ENCODE measurements at places on chromosomes 4 and X.

DNA sequence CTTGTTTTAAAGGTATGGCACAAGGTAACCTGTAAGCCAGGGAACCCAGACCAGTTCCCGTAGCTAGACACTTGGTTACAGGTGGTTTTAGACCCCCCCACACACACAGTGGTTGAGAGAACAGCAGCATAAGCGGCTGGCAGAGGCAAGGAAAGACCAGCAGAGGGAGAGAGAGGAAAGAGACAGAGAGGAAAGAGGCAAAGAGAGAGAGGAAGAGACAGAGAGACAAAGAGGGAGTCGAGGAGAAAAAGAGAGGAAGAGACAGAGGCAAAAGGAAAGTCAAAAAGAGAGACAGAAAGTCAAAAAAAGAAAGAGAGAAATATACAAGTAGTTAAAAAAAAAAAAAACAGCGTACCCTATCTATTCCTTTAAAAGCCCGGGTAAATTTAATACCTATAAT lies 19.5 kb upstream of the PCSK1N start:
- no peak for DNase-seq

DNA sequence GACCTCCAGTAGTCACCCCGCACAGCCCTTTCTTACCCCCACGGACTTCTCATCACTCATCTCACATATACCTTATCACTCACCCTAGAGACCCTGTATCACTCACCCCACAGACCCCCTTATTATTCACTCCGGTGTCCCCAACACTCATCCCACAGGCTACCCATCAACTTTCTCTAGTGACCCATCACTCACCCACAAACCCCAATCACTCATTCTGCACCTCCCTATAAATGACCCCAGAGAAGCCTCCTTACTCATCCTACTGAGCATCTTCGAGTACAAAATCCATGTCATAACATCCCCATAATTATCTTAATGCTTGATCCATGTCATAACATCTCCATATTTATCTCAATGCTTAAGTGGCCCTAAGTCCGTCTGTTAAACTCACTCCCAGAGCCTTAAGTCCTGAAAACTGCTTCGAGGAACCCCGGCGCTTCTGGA lies 934 bp downstream of the ZNF41 start:
- DNase-seq, result no peak

DNA sequence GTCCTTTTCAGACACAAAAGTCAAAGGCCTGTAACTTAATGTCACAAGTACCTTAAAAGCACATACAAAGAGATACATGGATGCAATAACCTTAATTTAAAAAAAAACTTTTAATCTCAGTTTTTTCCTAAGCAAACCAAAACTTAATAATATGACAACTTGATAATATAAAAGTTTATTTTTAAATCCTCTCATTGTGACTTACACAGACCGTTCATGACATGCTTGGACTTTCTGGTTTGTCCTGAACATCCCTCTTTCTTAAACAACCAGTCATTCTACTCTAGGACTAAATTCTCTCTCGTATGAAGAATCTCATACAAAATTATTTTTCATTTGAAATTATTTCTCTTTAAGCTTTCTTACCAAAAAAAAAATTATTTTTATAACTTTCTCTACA lies 43.1 kb upstream of the CYP2U1 start:
- no peak for DNase-seq

DNA sequence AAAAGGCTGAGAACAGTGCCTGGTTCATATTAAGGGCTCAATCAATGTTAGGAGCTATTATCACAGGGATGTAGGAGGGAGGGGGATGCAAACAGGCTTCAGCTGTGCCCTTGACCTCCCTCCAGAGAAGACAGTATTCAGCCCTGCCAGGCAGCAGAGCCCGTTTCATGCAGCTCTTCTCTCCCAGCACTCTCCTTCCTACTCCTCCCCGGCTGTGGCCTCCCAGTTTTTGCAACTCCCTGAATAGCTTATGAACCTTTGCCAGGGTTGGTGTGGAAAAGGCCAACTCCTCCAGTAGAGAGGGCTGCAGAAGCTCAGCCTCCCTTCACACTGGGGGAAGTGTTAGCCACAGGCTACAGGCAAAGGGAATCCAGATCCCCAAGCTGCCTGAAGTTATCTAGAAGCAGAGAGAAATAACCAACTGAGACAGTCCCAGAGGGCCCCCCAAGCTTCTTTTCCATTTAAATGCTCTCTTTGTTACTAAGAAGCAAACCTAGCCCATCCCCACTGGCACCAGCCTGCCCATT lies 31.7 kb upstream of the APLN start:
- no peak for DNase-seq

DNA sequence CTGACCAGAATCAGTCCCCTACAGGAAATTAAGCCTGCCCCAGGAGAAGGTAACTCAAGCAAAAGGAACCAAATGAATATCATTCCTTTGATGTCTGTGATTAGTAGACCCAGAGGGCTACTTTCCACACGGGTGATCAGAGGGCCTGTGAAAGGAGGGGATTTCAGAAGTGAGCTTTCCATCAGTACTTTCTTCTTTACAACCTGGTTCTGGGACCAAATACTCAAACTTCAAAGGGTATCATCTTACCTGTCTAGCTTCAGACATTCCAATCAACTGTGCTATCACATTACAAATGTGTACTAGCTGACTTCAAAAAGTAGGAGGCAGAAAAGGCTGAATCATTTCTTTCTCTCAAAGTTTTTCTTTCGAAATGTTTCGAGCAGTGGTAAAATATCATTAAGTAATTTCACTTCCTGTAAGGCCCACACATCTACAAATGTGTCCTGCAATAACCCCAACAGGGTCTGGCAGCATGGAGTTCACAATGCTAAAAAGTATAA lies 23.9 kb downstream of the ACSL4 start:
- no peak for DNase-seq

DNA sequence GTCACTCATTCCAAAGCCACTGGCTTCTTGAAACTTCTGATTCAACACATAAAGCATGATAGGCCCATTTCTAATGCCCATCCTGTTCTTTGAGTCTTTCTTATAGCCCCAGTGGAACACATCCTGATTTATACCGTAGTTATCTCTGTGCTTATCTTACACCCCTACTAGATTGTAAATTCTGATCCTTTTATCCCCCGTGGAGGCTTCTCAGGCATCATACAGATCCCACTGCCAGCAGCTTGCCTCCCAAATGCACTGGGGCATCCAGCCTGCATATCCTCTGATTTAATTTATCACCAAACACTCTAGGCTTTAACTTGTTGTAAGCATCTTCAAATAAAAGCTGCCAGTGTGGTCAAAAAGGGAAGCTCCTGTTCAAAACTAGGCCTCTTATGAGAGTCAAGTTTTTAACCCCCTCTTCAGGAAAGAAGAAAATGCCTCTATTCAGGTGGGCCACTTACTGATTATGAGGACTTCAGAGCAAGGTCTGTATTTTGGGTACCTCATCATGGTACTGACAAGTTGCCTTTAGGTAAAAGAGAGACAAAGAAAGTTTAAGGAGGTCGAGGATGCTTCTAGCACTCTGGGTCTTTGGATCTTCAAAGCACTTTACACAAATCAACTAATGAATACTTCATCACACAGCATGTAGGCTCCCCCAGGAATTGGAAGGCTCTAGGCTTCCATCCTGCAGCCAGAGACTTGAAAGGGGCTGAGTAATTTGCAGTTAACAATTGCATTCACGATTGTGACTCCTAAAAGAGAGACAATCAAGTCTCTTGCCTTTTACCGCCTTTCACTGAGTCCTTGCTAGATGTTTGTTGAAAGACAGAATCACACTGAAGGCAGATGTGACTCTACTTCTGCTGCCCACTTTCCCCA lies 95.8 kb upstream of the LDB2 start:
- no peak for DNase-seq

- no peak for DNase-seq
These were observed 154.2 kb downstream of the RAB28 start for GRCh38 chr4:13329963-13330362.

DNA sequence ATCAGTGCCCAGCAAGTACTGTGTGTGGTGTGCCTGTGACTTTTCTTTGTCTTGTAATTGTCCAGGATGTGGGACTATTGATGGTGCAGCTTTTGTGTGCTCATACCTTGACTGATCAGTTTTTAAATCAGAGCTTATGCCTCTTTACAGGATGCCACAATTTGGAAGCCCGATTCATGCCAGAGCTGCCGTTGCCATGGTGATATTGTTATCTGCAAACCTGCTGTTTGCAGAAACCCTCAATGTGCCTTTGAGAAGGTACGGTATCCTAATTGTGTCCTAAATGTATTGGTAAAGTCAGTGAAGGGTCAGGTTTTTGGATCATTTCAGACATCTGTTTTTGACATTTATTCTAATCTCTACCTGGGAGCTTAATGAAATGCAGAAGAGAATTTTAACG lies 180.2 kb downstream of the FRAS1 start:
- no peak for DNase-seq

- peak; percentile 82 for DNase-seq
These were observed at the start of gene NUDT11 for GRCh38 chrX:51496501-51497291. TSS of gene NUDT11 (minus strand) at chrX:51496592. CDS start at chrX:51496444, 148 bp downstream.

DNA sequence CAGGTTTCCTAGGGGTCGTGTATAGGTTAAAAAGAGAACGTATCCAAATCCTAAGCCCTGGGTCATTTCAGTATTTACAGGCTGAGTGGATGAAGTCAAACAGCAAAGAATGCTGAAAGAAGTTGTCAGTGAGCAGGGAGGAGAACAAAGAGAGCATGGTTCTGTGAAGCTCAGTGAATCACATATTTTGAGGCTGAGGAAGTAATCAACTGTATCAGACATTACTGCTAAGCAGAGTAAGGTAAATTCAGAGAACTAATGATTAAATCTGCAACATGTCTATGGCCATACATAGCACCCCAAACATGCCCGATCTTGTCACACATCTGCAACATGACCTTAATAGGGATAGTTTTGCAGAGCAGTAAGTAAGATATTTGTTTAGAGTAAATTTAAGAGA lies 1130.3 kb downstream of the RAPGEF2 start:
- DNase-seq, result no peak

DNA sequence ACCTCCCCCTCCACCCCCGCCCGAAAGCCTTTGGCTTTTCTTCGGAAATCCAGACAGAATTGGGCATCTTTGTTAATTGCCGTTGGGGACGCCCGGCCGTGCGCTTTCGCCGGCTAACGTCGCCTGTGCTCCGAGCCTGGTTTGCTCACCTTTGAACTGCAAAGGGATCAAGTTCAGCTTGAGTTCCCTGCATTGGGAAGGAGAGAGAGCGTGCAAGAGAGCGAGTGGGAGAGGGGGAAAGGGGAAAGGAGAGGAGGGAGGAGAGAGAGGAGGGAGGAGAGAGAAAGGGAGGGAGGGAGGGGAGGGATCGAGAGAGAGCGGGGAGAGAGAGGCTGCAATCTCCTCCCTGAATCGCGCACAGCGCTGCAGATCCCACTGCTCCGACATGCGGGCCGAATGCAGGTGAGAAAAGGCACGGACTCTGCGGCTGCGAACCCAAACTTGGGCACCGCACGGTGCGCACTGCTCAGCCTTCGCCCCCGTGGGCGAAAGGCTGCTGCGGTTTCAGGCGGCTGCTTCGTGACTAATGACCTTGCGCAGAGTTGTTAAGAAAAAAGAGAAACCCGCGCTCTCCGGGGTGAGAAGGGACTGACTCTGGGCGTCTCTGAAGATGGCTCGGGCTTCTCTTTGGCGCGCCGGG lies at the start of gene PCDH7:
Gene PCDH7, plus strand, starts transcription at position 349 of the 640 bp plus-strand sequence. CDS start 1,054 bp downstream, outside the sequence.
- no peak for DNase-seq

DNA sequence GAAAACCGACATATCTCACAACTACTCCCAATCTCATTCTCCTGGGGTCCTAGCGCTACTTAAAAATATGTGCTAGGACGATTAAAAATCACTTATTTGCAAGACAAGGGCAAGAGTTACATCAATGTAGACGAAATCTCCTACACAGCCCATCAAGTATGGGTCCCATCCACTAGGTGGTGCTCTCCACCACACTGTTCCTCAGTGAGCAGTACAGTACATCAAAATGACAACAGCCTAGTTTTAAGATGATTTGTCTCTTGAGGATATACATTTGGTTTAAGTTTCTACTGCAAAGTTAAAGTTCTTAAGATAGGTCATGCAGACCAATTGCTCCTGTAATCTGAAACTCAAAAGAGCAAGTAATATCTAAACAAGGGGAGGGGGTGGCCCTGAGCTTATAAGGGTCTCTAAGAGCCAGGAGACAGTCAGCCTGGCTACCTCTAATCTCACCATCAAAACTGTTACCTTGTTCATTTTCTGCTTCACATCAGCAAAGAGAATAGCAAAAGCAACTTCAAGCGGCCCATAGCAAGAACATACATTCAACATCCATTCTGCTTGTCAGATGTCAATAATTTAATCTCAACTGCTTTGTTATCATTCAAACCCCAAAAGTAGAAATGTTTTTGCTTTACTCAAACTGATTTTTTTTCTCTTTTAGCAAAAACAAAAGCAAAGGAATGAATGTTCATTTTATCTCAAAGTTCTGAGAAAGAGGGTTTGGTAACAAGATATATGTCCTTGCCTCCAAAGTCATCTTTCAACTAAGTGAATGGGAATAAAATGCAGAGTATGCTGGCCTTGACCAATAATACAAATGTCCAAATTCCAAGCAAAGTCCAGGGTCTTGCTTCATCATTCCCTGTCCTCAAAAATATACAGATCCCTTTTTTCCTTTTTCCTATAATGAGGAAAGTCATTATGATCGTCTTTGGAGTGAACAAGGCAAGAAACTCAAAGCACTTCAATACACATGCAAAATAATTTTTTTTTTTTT lies 53.1 kb downstream of the STX18 start:
- DNase-seq, result peak; percentile 75

- no peak for DNase-seq
These were observed 377.1 kb upstream of the HS3ST1 start for GRCh38 chr4:11805842-11806241.

GRCh38 chrX:153832728-153833127 lies 2.4 kb upstream of the PDZD4 start:
- DNase-seq, result no peak

DNA sequence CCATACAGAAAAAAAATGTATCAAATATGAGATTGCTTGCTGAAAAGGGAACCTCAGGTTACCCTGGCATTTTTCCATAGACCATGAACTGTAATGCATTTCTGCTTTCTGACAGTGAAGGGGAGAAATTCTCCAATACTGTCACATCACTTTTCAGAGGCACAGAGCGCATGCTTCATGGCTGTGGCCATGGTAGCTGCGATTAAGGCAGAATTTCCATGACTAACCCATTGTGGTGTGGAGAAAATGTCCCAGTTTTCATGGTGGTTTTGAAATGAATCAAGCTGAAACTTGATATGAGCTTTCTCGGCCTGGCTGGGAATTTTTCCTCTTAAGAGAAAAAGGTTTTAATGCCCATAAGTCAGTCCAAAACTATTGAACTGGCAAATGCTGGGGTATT lies 39.5 kb upstream of the MAP3K15 start:
- DNase-seq, result no peak

- no peak for DNase-seq
These were observed 218.7 kb upstream of the JADE1 start for GRCh38 chr4:128590773-128591172.

GRCh38 chrX:15988661-15989603 lies 134.3 kb upstream of the AP1S2 start:
- no peak for DNase-seq

DNA sequence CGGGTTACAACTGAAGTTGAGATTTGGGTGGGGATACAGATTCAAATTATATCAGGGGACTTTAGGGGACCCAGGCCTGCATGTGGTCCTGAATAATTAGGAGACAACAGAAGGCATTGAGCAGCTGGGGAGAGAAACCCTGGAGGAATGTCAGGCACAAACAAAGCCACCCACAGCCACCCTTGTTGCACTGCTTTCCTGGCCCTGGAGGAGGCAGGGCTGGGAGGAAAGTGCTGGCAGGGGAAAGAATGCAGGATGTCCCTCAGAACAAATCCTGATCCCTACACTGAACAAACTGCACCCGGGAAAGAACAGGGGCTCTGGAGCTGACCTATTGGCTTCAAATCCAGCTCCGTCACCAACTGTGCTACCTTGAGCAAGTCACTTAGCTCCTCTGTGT lies 214.1 kb upstream of the ATP6AP2 start:
- no peak for DNase-seq
